WERI-Rb-1 (cell line): ENCODE measurements at places on chromosomes 13 and 19.

GRCh38 chr13:95788100-95788463 is 111.1 kb downstream of the DNAJC3 start:
- DNase-seq: no peak

DNA sequence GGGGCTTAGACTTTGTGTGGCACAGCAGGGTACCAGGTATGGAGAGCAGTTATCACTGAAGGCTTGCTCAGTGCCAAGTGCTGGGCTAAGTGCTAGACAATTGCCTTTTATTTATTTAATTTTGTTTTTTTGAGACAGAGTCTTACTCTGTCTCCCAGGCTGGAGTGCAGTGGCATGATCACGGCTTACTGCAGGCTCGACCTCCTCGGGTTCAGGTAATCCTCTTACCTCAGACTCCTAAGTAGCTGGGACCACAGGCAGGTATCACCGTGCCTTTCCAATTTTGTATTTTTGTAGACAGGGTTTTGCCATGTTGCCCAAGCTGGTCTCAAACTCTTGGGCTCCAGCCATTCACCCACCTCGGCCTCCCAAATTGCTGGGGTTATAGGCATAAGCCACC is 256.9 kb downstream of the ZNF536 start:
- DNase-seq: peak; percentile 65

GRCh38 chr13:48477191-48477855 is 55.6 kb downstream of the RCBTB2 start:
- no peak for DNase-seq

DNA sequence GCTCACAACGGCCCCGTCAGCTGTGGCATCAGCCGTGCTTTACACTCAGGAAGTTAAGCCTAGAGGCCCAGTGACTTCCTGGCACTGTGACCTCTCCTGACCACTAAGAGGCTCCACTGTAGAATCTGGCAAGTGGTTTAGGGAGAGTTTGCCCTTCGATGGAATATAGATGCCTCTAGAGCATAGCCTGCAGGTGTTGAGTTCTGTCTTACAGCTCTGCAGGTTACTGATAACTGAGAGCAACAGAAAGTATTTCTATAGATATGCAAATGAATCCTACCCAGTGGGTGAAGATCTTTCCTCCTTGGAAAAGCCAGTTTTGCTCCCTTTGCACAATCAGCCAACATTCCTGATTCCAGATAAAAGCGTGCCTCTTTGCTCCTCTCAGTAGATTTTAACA is 35.8 kb downstream of the ATP12A start:
- DNase-seq: peak; percentile 43

GRCh38 chr13:50527188-50527587 is 316.3 kb downstream of the DLEU7 start:
- no peak for DNase-seq

- DNase-seq: no peak
Observed at GRCh38 chr19:18985257-18985656, 44.2 kb upstream of the HOMER3 start.

DNA sequence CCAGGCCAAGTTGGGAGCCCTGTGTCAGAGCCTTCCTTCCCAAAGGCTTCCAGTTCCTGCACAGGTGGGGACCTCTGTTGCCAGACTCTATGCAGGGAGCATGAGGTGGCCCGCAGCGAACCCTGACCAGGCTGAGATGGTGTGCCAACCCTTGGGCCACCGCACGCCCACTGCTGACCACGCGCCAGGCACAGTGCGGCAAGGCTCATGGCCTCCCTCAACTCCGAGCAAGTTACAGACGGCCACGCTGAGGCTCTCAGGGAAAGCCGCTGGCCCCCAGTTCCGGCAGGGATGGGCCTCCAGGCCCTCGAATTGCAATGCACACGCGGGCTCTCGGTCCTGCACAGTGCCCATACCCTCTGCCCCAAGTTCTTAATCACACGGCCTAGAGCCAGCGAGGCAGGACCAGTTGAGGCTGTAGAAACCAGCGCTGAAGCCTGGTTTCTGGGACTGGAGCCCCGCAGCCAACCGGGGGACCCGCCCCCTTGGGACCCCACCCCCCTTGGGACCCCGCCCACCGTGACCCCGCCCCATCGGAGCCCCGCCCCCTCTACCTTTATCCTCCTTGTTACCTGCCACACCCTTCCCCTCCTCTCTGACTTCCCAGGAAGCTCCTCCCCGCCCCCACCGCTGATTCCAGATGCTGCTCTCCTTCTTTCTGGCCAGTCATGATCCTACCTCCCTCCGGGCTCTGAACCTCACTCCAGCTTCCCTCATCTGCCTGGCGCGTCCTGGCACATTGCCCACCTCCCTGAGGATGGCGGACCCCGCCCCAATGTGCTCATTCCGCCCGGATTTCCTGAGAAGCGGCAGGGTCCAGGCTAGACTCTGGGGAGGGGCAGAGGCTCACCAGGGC is 6.0 kb downstream of the PEX11G start:
- no peak for DNase-seq

DNA sequence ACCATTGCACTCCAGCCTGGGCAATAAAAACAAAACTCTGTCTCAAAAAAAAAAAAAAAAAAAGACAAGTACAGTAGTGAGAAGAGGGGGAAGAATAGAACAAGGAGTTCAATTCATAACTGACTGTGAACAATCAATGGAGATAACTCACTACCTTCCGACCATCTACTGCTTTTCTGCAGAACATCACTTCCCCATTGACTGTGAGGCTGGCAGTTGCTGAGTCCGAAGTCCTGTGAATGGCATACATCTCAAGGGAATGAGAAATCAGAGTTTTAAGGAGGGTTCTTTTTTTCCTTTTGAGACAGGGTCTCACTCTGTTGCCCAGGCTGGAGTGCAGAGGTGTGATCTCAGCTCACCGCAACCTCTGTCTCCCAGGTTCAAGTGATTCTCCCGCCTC is 11.2 kb downstream of the ZNF565 start:
- DNase-seq: no peak

DNA sequence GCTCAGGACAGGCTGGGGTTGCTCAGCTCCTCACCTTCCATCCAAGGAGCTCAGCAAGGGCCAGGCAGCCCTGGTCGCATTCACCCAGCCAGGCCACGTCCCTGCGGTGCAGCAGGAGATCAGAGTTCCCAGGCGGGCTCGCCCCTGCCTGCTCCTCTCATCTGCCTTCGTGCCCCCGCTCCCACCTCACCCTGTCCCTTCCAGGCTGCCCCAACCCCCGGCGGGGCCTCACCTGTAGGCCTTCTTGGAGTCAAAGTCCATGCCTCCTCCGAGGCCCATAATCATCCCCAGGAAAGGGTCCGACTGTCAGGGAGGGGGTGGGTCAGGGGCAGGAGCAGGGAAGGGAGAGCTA is 1.3 kb upstream of the RINL start:
- no peak for DNase-seq

DNA sequence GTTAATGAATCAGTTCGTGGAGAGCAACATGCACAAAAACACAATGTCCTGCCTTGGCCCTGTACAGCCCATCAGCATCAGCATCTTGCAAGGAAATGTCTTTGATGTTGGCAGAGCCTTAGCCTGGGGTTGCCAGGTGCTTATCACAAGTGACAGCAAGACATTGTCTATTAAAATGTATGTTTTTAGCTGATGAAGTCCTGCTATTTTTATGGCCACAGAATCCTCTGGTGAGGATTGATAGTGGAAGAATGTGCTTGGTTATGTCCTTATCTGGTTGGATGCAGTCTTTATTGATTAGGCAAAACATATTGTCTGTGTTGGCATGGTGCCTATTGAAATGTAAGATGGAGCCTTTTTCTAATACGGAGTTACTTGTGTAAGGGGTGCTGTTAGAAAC is 1427.0 kb upstream of the MIR17HG start:
- no peak for DNase-seq

- no peak for DNase-seq
Observed at GRCh38 chr13:90757127-90757680, 590.3 kb upstream of the MIR17HG start.

GRCh38 chr19:49453013-49453756 is at the start of gene ALDH16A1:
Gene ALDH16A1 (plus strand): TSS chr19:49453225. CDS start chr19:49453332, 107 bp downstream.
- peak; percentile 98 for DNase-seq

DNA sequence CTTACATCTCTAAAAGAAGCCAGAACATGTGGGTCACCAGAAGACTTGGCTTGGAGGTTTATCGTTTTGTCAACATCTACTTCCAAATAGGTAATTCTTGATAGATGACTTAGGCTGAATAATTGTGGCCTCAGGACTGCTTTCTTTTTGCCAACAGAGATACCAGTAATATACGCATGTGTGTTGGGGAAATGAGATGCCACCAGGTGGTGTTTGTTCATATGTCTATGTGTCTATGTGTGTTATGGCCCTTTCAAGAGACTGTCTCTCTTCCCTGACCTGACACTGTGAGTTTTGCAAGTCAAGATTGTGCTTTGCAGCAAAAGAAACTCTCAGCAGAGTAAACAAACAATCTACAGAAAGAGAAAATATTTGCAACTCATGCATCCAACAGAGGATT is 31.6 kb upstream of the METTL21C start:
- DNase-seq: peak; percentile 67

DNA sequence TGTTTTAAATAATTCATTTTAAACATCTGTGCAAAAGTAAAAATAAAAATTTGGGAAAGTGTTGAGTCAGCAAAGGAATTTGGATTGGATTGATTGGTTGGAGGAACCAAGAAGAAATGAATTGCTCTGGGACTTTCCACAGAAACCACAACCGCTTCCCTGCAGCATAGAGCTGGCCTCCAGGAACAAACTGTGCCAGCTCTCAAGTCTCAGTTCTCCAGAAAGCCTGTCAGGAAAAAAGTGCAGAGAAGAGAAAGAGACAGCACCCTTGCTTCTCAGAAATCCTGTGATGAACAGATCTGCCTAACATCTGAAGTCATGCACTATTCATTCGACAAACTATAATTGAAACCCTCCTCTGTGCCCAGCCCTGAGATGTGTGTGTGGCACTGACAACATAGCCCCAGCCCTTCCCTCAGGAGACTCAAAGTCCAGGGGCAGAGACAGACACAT is 14.8 kb downstream of the LYPD3 start:
- DNase-seq: no peak

DNA sequence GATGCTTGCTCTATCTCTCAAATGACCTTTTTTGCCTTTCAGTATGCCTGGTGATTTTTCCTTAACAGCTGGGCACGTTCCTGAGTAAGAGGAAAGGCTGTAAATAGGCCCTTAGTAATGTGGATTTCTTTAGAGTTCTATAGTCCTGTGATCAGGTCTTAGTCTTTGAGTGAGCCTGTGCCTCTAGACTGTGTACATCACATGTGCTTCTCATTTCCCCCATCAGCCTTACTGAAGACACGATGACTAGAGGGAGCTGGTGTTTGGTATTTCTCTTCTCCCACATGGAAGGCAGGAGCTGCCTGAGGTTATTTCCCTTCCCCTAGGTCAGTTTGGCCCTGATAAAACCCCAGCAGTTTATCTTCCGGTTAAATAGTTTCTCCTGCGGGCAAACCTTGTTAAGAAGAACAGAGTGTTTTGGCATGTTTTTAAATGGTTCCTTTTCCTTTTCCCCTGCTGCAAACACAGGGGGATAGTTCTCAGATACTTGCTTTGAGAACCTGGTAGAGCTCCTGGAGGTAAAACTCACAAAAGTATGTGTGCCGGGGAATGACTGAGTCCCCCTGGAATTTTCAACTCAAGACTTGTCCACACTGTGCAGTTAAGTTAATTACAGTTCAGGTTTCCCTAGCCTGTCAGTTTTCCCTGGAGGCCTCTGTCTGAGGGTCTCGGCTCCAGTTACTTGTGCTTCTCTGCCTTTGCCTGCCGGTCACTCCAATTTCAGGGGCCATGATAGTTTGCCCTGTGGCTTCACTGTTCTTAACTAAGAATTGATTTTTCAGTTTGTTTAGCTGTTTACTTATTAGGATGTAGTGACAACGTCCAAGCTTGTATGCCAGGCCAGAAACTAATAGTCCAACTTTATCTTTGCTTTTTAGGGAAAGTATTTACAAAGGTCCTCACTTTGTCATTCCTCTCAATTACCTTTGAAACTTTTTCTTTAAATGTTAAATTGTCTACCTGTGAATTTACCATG is 94.4 kb downstream of the URI1 start:
- DNase-seq: no peak

GRCh38 chr19:13839130-13839937 is 37.6 kb upstream of the NANOS3 start:
- DNase-seq: no peak

DNA sequence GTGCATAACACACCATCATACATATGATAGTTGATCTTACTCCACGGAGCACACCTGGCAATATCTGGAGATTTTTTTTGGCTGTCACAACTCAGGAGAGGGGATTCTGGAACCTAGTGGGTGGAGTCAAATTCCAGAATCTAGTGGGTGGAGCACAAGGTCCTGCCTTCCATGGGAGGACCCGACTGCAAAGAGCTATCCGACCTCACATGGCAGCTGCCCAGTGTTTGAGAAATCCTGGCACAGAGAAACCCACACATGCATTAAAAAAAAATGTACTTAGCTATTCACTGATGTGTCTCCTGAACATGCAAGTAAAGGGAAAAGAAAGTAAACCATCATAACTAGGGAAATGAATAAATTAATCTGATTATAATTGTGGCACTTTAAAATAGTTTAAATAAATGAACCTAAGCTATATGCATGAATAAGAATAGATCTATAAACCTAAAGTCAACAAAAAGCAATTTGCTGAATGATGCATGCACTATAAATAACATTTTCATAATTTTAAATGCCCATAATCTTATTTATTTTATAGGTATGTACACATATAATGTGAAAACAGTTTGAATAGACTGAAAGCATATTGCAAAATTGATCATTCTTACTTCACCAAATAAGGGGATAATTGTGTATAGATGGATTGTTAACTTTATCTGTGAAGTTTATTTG is 300.3 kb downstream of the MYO16 start:
- DNase-seq: no peak

- DNase-seq: no peak
Observed at GRCh38 chr13:95833719-95834118, 156.8 kb downstream of the DNAJC3 start.
